ENCODE measurements at places on chromosomes 4 and X.

- DNase-seq: no peak
These were observed 2.7 kb downstream of the REST start for GRCh38 chr4:56910172-56910967.

- no peak for DNase-seq
These were observed 680.7 kb upstream of the SPANXN1 start for GRCh38 chrX:144566592-144566991.

DNA sequence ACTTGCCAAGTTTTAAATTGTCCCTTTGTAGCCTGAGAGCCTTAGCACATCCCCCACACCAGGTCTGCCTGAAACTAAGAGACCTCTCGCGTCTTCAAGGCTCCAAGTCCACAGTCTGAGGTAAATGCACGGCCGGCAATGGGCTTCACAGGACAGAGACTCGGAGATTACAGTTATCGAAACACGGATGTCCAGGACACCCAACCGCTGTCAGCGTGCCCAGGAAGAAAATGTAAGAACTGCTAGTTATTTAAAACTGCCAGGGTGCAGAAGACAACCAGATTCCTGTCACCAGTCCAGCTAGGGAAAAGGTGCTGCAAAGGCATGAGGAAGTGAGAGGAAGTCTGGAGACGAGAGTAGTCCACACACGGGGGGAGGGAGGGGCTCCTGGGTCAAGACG, 28.9 kb downstream of the ZNF827 start:
- DNase-seq: no peak

GRCh38 chr4:126215759-126216158, 901.0 kb downstream of the FAT4 start:
- DNase-seq: no peak

- DNase-seq: no peak
These were observed 977.8 kb downstream of the FSTL5 start for GRCh38 chr4:161186012-161186411.

GRCh38 chrX:119502727-119503483, 34.7 kb downstream of the SLC25A5 start:
- DNase-seq: peak; percentile 55

- no peak for DNase-seq
These were observed 1.0 kb downstream of the LIMCH1 start for GRCh38 chr4:41538887-41539498.

- DNase-seq: no peak
These were observed 39.4 kb upstream of the WDFY3 start for GRCh38 chr4:85005865-85006377.

DNA sequence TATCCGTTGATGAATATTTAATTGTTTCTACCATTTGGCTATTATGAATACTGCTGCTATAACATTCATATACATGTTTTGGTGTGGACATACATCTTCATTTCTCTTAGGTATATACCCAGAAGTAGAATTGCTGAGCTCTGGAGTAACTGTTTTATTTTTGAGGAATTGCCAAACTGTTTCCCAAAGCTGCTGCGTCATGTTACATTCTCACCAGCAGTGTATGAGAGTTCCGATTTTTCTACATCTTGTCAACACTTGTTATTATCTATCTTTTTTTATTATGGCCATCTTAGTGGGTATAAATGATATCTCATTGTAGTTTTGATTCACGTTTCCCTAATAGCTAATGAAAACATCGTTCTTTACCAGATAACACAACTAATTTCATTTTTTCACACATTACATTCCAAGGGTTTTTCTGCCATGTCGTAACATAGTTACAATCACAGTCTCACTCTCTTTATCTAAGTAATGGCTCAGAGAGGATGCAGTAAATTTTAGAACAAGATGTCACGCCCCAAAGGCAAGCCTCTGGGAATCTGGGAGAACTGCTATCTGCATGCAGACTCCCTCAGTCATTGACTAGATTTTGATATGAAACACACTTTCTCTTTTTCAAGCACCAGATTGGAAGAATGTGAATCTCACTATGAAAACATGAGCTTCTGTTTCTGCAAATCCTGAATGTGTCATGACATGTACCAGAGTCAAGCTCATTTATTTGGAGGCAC, 10.3 kb downstream of the ARHGAP6 start:
- no peak for DNase-seq

- no peak for DNase-seq
These were observed 2.9 kb upstream of the LEF1 start for GRCh38 chr4:108171339-108172230.

DNA sequence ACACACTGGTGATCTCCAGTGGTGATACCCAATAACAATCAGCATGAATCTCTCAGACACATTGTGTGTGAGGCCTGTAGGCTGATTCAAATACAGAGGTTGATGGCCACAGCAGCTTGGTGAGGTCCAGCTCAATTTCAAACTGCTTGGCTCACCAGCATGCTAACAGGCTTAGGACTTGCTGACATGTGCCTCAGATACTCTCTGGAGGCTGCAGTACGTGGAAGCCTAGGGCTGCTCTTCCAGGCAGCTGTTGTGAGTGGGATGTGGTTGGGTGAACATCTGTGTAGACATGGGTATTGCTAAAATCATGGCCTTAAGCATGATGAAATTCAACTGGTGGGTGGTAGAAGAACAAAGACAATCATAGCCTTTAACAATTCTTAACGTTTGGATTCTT, 4.3 kb downstream of the CXCL9 start:
- DNase-seq: no peak

DNA sequence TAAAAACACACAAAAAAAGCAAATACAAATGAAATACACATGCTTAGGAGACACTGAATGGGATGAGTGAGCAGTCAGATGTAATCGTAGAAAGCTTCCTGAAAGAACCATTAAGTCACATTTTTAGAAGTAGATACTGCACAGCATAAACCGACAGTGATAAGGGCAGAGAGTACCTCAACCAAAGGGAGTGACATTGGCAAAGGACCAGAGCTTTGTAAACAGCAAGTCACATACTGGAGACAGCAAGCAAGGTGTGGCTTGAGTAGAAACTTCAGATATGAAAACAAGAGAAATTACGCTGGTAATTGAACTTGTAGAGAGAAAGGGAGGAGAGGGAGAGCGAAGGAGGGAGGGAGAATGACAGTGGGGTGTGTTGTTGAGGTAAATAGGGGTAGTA, 92.0 kb downstream of the CHRDL1 start:
- no peak for DNase-seq

DNA sequence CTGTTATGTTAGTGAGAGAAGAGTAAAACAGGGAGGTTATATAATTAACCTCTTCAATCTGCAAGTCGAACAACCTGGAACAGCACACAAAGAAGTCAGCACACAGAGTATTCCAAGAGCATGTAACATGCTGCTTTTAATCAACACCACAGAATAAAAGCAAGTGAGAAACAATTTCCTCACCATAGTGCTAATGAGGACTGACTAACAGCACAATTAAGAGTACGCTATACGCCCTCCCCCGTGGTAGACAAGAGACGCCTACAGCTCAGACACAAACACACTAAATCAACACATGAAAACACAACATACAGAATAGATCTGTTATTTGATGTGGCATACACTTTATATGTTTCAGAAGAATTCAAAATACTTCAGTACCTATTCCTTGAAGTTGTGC, 103.0 kb downstream of the PPP3CA start:
- DNase-seq: no peak

- DNase-seq: peak; percentile 1
These were observed 35.9 kb downstream of the ETDC start for GRCh38 chrX:135345107-135345589.

GRCh38 chrX:41389311-41389888, 55.4 kb downstream of the DDX3X start:
- DNase-seq: no peak

GRCh38 chr4:139555705-139556070, 331 bp downstream of the SETD7 start:
- DNase-seq: no peak

DNA sequence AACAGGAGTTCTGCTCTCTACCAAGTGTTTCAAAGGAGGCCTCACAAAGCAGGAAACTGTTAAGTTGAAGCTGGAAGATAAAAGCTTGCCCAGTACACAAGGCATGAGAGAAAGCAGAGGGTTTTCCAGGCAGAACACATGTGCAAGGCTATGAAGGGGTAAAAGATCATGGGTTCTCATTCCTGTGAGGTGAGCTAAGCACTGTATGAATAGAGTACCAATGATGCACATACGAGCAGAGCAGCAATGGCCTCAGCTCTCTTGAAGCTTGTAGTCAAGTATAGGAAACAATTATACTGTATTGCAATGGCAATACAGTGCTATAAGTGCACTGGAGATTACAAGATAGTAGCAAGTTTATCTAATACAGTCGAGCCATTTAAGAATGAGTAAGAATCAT, 18.0 kb downstream of the TTC29 start:
- DNase-seq: no peak

DNA sequence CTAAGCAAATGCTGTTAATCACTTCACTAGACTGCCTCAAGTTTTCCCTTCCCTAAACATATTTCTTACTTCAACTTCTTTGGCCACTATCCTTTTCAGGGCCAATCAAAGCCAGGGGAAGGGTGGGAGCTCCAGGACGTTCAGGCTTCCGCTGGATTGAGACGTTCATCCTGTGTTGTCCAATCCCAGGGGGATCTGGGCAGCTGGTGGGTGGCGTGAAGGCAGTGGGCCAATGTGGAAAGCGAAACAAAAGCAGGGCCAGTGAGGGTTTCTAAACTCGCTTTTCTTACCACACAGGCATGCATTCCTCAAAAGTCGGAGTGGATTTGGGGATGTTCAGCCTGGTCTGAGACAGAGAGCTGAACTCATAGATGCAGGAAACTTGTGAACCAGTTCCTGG, 7.6 kb downstream of the CXCL13 start:
- DNase-seq: no peak

All from NCI-H510A treated with DMSO at 0.1 percent for 48 hours (cell line).